NCI-H526 treated with DMSO at 0.1 percent for 48 hours (cell line): ENCODE measurements at places on chromosomes 5 and 9.

- DNase-seq, result no peak
Observed at GRCh38 chr9:98791608-98792490, 4.5 kb downstream of the ANKS6 start.

GRCh38 chr5:99765011-99765410, 770.2 kb upstream of the FAM174A start:
- no peak for DNase-seq

- no peak for DNase-seq
Observed at GRCh38 chr9:88745276-88746001, 210.5 kb downstream of the NXNL2 start.

DNA sequence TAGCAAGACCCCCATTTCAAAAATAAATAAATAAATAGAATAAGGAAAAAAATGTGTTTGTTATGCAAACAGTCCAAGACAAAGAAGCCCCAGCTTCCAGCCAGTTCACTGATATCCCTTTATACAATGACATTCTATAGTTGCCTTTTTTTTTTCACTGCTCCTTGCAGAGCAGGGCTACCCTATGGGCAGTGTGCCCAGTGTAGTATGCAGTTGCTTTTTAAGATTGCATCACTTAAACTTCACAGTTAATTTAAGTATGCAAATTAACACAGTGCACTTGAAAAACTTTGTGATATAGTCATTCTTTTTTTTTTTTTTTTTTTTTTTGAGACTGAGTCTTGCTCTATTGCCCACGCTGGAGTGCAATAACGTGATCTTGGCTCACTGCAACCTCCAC, 40.8 kb upstream of the ARRDC3 start:
- DNase-seq, result no peak

DNA sequence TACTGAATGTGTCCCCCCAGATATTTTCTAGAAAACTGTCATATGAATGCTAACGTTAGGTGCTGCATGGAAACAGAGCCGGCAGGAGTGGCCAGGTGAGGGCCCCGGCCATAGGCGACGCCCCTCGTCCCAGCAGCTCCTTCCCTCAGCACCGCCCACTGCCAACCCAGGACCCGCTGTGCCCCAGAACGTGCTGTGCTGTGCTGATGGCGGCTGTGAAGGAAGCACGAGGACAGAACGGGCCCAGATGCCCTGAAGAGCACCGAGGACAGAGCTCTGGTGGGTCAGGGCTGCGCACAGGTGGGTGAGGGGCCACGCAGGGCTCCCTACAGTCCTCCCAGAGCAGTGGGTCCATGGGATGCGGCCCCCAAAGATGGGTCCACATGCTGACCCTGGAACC, 30.3 kb downstream of the LPCAT1 start:
- no peak for DNase-seq

DNA sequence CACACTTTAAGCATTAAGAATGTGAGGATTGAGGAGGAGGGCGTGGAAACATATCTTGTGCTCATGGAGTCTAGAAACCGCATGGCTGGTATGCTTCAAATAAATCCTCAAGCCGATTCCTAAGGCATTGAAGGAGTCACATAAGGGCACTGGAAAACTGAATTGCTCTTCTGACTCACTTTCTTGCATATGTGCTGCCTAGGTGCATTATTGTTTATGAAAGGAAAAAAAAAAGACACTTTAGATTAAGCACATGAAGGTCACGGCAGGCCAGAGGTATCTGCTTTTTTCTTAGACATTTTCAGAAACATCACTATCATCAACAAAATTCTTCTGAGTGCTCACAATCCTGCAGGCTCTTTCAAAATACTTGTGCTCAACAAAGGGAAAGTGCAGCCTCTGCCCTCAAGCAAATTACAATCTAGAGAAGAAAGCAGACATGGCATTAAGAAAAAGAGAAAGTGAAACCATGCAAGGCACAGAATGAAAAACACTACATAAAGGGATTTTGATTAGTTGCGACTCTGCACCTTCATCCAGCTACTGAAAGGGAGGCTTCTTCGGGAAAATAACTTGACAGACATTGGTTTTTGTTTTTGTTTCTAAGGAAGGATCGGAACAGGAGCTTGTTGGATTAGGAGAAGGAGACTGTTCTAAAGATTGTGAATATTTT, 2117.6 kb downstream of the MAT2B start:
- DNase-seq, result no peak

- no peak for DNase-seq
Observed at GRCh38 chr9:137610944-137611343, 5.5 kb downstream of the ARRDC1 start.

DNA sequence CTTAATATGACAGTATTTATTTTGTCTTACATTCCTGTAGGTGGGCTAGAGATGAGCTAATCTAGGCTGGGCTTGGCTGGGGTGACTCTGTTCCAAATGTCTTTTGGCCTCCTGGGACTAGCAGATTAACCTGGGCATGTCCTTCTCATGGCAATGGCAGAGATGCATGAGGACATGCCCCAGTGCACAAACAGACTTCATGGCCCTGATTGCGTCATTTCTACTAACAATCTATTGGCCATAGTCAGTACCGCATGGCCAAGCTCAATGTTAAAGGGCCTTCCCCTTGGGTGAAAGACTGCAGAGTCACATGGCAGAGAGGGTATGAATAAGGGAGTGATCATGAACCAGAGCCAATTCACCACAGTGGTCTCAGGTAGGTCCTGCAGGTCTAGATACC, 313.4 kb downstream of the MSX2 start:
- DNase-seq, result no peak

DNA sequence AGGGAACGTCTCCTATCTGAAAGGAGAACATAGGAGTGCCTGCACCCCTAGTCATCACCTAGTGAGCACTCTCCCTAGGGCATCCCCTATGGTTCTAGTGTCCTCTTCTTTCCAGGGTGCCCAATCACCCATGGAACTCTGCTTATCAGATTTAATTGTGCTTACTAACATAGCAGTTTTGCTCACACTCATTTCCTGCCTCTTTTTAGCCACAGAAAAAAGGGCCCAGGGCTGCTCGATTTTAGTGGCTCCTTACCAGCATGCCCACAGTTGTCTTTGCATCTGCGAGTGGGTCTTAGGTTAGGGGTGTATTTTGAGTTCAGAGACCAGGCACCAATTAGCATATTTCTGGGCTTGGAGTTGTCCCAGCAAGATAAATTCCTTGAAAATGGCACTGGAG, 1110.2 kb downstream of the TAF11L14 start:
- DNase-seq, result no peak

DNA sequence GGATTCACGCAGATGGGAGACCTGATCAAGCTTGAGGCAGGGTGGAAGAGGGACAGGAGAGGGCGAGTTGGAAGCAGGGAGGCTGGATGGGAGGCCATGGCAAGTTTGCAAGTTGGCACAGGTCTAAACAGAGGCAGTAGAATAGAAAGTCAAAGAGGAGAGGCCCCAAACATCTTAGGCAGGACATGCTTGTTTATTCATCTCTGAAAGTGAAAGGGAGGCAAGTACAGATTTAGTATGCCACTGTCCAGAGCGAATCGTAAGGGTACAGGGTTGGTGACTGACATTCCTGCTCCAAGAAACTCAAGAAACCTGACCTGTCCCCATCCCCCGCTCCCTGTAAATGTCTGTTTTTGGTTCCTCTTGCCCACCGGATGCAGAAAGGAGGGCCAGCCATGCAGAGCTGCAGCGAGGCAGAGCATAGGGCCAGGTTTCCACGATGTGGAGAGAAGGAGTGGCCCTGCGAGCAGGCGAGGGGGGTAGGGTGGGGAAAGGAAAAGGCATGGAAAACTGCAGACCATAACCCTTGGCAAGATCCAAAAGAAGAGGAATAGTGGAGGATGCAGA, 96.2 kb upstream of the BOD1 start:
- DNase-seq, result no peak

GRCh38 chr5:132226516-132227234, 978 bp downstream of the P4HA2 start:
- no peak for DNase-seq

DNA sequence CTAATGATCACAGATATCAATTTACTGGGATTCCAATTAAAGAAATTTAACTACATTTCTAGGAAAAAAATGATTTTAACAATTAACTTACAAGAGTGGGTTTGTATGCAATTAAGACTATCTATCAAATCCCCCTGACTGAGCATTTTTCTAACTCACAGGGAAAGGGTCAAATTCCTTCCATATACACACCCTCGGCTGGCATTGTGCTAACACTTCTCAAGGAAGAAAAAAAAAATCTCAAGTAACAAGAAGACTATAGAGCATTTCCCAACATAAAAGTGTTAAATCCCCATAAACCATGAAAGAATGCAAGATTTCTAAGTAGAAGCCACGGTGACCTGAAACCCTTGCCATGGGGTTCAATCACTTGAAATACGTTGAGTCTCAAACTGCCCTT, 368.8 kb downstream of the GLIS3 start:
- no peak for DNase-seq
